ENCODE measurements at places on chromosomes 16 and 17.
A peak's percentile ranks its signal among the peaks of the same experiment; 100 is the strongest.

- DNase-seq: no peak
These were observed 83.0 kb downstream of the EMP2 start for GRCh38 chr16:10497132-10498101.

DNA sequence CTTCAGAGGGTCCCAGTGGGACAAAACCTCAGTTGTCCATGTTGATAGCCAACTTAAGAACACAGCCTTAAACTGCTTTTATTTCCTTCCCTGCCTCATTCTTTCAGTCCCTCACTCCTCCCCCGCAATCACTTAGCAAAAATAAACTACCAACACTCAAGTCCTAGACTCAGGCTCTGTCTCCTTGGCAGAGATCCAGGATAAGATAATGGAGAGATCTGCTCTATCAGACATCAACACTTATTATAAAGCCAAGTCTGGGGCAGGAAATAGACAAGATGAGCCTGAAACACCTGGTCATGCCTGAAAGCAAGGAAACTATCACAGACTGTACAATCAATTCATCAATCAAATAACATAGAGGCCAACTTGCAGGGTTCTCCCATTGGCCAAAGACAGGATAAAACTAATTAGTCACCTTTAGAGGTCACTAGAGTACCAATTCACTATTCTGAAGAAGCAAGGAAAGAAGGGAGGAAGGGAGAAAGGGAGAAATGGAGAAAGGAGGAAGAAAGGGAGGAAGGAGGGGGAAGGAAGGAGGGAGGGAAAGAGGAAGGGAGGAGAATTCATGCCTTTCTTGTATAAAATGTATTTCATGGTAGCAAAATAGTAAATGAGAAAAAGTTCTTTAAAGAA is 15.7 kb downstream of the HYDIN start:
- no peak for DNase-seq

DNA sequence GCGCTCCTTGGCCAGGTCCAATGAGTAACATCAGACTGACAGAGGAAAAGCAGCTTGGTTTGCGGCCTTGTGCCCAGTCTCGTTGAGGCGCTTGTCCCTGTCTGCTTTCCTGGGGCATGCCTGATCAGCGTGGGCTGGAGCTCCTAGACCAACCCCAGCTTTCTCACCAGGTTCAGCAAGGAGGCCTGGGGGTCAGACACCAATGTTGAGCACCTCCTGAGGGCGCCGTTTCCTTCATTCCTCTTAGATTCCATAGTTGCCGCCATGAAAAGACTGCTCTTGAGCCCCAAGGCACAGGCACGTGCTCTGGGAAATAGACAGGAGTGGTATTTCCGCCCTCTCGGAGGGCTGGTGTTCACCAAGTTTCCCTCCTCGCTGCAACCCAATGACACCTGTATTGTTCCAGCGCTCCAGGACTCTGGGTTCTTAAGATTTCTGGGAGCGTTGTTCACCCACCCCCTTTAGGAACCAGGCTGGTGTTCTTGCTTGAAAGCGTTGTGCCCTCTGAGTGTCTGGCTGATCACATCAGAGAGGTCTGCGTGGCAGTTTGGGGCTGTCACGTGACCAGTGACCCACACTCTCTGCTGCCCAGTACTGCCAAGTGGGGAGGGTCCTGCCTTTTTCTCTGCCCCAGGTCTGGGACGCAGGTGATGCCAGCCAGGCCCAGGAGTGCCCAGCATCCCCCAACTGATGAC is 18.0 kb downstream of the KCTD2 start:
- DNase-seq: no peak

GRCh38 chr17:44086364-44087311 is 16.1 kb downstream of the G6PC3 start:
- DNase-seq: peak; percentile 87

GRCh38 chr16:27746076-27746855 is 196.3 kb downstream of the KATNIP start:
- DNase-seq: no peak

- DNase-seq: no peak
These were observed 24.5 kb upstream of the GPRC5C start for GRCh38 chr17:74407384-74407783.

DNA sequence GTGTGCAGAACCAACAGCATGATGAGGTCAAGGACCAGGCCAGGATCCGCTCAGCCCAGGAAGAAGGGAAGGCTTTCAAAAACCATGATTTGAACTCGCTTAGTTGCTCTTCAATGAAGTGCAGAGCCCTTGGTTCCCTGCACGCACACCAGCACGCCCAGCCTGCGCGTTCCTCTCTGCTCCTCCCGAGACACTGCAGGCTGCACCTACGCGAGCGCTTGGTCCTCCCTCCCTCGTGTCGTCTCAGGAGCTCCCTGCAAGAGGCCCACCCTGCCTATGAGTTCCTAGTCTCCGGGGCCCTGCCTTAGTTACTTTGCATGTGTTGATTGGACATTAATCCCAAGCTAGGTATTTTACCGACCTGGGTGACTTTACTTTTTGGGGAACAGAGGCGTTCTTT is 132.9 kb upstream of the TNRC6C start:
- no peak for DNase-seq

DNA sequence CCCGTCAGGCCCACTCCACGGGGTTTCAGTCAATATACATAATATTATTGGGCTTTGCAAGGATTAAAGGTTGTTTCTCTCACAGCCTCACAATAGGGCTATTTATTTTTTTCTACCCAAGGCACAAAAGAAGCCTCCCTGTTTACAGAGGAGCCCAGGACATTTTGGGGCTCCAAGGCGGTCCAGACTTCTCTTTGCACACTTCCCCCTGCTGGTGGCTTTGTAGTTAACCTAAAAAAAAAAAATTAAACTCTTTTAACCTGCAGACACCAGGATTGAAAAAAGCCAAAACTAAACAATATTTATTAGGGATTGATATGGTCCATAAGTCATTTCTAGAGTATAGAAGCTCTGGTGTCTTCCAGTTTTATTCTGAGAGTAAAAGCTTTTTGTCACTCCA is 169.7 kb upstream of the ZFHX3 start:
- no peak for DNase-seq

DNA sequence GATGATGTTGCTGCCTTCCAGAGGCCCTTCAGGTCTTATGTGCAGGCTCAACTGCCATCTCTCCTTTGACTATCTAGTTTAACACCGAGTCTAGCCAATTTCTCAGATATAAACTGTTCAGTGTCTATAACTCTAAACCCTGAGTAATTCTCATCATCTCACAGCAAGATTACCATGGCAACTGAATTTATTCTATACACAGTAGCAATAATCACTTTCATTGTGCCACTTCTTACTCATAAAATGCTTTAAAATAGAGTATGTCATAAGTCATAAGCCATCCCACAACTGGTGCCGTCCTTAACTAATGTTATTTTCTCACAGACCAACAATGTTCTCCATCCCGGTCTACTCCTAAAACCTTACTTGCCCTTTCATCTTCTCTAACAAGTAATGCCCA is 45.0 kb downstream of the SYNRG start:
- no peak for DNase-seq

DNA sequence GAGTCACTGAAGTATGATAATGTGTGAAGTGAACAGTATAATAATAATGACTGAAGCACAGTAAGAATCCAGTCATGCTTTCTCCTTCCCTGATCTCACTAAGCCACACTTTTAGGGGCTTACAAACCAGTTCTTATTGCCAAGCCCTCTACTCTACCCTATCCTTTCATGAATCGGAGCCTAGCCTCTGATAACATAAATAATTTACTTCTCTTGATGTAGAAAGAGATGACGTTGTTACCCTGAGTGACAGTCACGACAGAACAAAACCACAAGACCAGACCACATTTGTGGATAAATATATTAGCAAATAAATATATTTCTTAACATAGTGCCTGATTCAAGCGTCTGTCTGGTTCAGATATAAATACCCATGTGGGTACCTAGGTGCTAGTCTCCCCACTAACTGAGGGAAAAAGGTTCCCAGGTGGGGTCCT is 1.4 kb upstream of the SUPT4H1 start:
- DNase-seq: no peak

- peak; percentile 93 for DNase-seq
These were observed 4.1 kb downstream of the MGAT5B start for GRCh38 chr17:76872221-76872873.

GRCh38 chr17:63440770-63441335 is 5.3 kb downstream of the CYB561 start:
- DNase-seq: no peak

DNA sequence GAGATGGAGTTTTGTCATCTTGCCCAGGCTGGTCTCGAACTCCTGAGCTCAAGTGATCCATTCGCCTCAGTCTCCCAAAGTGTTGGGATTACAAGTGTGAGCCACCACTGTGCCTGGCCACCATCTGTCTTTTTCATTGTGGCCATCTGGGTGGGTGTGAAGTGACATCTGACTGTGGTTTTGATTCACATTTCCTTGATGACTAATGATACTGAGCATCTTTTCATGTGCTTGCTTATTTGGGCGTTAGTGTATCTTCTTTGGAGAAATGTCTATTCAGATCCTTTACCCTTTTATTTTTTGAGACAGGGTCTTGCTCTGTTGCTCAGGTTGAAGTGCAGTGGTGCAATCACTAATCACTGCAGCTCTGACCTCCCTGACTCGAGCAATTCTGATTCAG is 53.9 kb upstream of the ERN1 start:
- DNase-seq: peak; percentile 22

DNA sequence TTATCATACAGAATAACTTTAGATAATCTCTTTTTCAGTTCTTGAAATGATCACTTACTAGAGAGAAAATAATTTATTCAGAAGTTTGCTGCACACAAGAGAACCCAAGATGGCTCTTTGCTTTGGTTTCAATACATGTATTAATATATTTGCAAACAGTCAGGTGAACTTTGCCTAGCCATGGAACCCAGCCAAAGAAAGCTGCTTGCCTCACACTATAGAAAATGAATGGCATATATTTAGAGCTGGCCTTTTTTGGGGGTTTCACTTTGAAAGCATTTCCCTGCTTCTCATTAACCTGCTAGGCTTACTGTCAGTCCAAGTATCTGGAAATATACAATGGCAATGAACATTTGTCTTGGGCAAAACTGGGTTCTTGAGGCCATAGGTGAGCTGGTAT is 75.3 kb downstream of the MRTFB start:
- DNase-seq: no peak

DNA sequence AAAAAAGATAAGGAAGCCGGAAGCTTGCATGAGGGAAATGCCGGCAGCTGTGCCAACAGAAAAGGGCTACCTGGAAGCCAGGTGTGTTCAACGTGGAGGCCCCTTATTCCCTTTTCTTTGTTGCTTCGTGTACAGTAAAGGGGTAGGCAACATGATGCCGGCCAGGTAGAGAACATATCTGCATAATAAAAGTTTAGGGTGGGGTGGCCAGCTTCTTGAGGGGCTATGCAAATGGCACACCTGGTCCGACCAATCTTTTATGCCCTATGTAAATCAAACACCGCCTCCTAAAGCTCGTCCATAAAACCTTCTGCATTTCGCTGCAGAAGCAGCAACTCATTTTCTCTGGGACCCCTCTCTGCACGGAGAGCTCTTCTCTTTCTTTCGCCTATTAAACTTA is 911.6 kb downstream of the KCNJ2 start:
- no peak for DNase-seq

- no peak for DNase-seq
These were observed 18.4 kb downstream of the BAHCC1 start for GRCh38 chr17:81413497-81414135.

DNA sequence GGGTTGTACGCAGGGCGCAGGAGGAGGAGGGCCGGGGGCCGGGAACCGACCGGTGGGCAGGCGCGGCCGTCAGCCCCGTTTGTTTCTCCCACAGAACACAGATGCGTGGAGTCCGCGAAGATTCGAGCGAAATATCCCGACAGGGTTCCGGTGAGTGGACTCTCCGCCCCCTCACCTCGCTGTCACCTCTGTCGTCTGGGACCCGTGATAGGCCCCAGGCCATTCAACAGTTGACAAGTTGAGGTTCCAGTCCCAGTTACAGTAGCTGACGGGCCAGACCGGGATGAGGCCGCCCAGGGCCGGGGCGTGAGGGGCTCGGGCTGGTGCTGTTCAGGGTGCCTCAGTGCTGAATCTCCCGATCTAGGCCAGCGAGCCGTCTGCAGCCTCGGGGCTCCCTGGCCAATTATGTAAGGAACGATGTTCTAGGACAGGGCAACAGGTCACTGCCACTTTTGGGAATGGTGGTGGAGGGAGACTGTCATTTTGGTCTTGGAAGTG is 628 bp downstream of the GABARAPL2 start:
- DNase-seq: no peak

- DNase-seq: no peak
These were observed 33.9 kb downstream of the AXIN1 start for GRCh38 chr16:318628-319027.

DNA sequence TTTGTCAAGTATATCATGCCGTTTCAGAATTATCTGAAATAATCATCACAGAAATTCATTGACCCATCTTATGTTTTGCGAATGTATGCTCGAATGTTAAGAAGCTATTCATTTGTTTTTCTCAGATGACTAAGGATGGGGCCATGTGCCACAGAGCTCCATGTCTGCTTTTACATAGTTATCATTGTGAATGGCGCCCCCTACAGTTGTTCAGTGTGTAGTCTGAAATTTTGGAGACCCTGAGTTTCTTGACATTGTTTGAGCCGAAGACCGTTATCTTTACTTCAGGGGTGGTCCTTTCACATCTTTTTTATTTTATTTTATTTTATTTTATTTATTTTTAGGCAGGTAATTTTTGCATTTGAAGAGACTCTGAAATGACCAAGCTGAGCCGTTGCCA is 972.0 kb upstream of the RBFOX1 start:
- DNase-seq: no peak

DNA sequence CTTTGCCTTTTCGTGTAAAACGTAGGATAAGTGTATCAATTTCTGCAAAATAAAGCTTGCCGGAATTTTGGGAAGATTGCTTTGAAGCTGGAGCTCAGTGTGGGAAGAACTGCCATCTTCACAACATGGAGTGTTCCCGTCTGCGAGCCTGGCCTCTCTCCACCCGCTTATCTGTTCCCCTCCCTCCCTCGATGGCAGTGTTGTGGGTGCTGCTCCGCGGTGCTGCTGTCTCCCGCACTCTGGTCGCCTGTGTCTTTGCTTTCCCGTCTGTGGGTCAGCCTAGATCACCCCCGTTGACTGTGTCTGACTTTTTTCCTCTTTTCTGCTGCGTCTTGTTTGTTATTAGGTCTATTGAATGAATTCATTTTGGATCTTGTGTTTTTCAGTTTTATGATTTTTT is 17.0 kb downstream of the ACSF3 start:
- no peak for DNase-seq

GRCh38 chr17:9541718-9542117 is 33.9 kb downstream of the STX8 start:
- no peak for DNase-seq

- DNase-seq: no peak
These were observed 53.5 kb downstream of the SMURF2 start for GRCh38 chr17:64608571-64608981.
